ENCODE measurements at places on chromosomes 7 and 10. TPM values are rescaled to one million over a fixed set of nuclear protein-coding genes. Genes with fewer than 3 reads are reported as not detected.

The GPR158 gene
- total RNA-seq, result not detected

The GIMAP6 gene
- 34.2 TPM for total RNA-seq

- DNase-seq, result no peak
Measured at GRCh38 chr10:48460182-48460581, 144.7 kb downstream of the ARHGAP22 start.

The CCDC3 gene
- 0.14 TPM for total RNA-seq

GRCh38 chr7:17041324-17041723, 159.5 kb upstream of the AGR3 start:
- DNase-seq, result no peak

The PKD1L1 gene
- 0.02 TPM for total RNA-seq

GRCh38 chr10:29862923-29863614, 196.3 kb downstream of the JCAD start:
- no peak for DNase-seq

GRCh38 chr7:141649865-141650634, 51.9 kb downstream of the DENND11 start:
- DNase-seq, result no peak

The VAX1 gene
- not detected for total RNA-seq

The SKIDA1 gene
- not detected for total RNA-seq

- no peak for DNase-seq
Measured at GRCh38 chr7:25615593-25615992, 387.3 kb upstream of the NPVF start.
